ENCODE measurements at places on chromosomes 11 and 22. TPM values are rescaled to one million over a fixed set of nuclear protein-coding genes. Genes with fewer than 3 reads are reported as not detected.

Gene VWA5A
- total RNA-seq: 7.9 TPM

Gene CYP2D6
- 3.5 TPM for total RNA-seq

Gene FAM111B
- 1.6 TPM for total RNA-seq

Gene LTBP3
- 10.6 TPM for total RNA-seq

Gene THRSP
- total RNA-seq: not detected

Gene MAJIN
- total RNA-seq: not detected

Gene WNT11
- total RNA-seq: not detected

Gene CCDC87
- not detected for total RNA-seq

DNA sequence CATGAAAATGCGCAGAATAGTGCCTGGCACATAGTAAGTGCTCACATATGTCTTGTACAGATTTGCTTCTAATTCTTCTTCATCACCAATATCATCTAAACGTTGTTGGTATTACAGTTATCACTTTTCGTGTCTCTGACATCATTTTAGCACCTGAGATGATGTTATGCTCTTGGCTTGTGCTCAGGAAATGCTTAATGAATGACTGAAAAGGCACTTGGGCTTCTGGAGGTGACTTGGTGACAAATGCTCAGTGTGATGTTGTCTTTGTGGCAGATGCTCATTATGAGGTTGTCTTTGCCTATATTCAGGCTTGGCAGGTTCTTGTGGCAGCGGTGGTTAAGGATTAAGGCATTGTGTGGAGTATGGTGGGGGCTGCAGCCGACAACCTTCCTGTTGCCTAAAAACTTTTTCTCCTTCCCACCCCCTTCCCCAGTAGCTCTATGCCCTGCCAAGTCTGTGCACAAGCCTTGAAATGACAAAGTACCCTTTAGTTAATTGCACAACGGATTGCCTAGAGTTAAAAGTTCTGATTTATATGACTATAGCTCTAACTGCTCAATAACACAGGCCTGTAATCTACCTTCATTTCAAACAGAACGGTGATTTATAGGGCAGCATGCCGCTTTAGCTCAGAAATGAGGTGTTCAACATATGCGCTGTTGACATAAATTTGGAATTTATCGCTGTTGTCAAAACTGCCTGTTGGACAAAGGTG lies 82.5 kb downstream of the ZBTB16 start:
- no peak for DNase-seq

DNA sequence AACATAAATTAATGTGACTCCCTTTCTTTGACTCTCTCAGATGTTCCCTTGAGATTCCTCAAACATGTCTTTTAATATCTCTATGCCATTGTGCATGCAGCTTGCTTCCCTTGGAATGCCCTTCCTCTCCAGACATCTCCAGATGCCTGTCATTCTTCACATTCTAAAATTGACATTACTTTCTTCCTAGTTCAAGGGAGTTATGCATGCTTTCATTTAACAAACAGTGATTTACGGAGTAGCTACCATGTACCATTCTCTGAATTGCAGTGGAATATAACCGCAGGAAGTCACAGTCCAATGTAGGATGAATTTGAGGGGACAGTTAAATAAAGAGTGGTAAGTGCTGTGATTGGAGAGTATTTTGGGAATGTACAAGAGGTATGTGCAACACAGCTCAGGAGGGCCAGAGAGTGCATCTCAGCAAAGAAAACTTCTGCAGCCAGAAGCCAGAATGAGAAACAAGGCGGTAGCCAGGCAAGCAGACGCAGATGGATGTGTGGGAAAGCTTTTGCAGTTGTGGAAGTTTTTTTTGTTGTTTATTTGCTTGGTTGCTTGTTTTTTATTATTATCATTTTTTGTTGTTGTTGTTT lies 18.7 kb downstream of the MMP10 start:
- DNase-seq: no peak

DNA sequence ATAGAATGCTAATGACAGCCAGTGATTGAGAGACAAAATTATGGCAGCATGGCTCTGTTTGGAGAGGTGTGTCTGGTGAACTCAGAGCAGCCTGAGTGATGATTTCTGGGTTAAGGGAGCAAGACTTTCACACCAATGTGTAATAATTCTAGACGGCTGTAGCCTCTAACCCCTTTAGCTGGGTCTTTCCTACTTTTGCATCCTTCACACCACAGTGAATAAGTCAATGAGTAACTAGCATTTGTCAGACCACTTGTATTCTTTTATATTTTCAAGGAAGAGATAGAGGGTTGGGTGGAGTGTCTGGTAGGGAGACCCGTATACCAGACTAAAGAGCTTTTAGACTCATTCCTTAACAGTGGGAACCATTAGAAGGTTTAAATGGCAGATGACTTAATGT lies 50.4 kb downstream of the ATXN10 start:
- no peak for DNase-seq

- DNase-seq: no peak
These were observed 15.0 kb downstream of the SLC35E4 start for GRCh38 chr22:30650508-30651116.

DNA sequence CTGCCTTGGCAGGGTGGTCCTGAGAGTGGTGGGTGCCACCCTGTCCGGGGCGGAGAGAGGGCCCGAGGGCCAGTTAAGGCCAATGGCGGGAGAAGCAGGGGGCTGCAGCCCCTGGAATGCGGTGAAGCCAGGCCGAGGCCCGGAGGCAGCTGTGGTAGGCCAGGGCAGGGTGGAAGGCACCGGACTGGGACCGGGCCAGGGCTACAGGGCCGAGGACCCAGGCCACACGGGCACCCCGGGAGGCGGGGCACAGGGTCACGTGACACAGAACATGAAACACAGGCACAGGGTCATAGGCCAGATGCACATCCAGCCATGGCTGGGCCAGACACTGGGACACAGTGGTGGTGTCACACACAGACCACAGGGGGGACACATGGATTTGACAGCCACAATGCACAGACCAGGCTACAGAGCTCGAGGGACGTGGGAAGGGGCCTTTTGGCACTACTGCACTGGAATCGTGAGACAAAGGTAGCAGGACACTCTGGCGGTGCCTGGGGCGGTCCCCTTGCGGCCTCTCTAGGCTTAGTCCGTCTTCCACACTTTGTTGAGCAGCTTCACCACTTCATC lies 2.8 kb downstream of the SLC25A1 start:
- DNase-seq: no peak

DNA sequence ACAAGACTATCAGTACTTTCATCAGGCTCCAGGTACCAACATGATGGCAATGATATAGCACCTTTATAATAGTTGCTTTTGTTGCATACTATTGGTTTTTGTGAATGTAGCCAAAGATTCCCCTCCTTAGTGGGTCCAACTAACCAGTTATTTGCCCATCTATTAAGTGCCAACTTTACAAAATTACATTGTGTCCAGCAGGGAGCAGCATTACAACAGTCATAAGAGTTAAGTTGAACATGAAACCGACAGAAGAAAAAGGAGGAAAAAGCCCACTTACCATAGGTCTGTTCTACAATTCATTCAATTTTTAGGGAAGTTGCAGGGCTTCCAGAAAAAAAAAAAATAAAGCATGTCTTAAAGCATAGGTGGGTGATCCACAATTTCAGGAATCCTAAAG lies 21.6 kb downstream of the IMMP1L start:
- peak; percentile 52 for DNase-seq

DNA sequence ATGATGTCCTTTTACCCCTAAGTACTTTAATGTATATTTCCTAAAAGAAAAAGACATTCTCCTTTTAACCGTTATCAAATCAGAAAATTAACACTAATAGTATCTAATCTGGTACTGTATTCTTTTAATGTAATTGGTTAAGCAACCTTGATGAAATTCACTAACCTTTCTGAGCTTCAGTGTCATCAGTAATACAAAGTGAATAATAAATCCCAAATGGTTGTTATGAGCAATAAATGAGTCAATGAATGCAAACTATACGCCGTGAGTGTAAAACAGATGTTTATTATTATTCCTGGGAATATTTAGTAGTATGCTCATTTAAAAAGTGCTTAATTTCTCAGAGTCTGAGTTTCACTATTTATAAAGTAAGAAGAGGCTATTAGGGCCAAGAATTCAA lies 21.5 kb downstream of the UEVLD start:
- DNase-seq: no peak

GRCh38 chr11:14386081-14386480 lies 27.1 kb upstream of the RRAS2 start:
- DNase-seq: no peak

- DNase-seq: no peak
These were observed 18.5 kb upstream of the OR8G1 start for GRCh38 chr11:124222407-124222806.

- DNase-seq: no peak
These were observed 699.0 kb upstream of the LUZP2 start for GRCh38 chr11:23797624-23798419.

GRCh38 chr11:113806406-113806805 lies 26.8 kb downstream of the CLDN25 start:
- DNase-seq: peak; percentile 50

DNA sequence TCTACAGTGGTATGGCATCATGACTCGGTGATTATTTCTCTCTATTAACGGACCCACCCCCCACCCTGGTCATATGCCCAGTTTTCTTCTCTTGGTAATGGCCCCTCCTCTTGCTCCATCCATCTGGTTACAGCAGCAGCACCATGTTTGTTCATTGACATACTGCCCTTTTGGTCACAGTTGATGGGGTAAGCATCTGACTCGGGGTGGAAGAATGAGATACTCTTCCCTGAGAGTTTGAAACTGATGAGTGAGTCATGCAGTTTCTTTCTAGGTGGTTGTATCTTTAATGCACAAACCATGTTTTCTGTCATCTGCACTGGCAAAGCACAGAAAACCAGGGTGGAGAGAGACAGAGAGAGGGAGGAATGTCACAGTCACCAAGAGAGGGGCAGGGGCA lies 126.0 kb downstream of the SYN3 start:
- DNase-seq: no peak

GRCh38 chr11:65404210-65404609 lies 17.8 kb downstream of the FRMD8 start:
- no peak for DNase-seq

DNA sequence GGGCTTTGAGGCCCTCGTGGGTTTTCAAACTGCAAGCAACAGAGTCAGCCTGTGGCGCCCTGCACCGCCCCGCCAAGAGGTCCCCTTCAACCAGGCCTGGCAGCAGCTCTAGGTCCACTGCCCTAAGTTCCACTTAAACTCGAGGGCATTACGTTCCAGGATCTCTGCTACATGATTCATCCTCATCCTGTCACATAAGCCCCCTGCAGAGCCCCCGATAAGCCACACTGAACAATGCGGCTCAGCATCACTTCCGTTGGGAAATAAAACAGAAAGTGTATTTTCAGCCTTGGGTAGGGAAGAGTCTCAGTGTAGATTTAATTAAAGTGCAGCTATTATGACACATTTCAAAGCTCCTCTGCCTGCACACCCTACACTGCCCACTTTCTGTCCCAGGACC lies 24.6 kb downstream of the SULT4A1 start:
- DNase-seq: no peak

- DNase-seq: no peak
These were observed 31.7 kb downstream of the KIRREL3 start for GRCh38 chr11:126968915-126969314.

- no peak for DNase-seq
These were observed 7.4 kb upstream of the CXCR5 start for GRCh38 chr11:118876286-118876685.

DNA sequence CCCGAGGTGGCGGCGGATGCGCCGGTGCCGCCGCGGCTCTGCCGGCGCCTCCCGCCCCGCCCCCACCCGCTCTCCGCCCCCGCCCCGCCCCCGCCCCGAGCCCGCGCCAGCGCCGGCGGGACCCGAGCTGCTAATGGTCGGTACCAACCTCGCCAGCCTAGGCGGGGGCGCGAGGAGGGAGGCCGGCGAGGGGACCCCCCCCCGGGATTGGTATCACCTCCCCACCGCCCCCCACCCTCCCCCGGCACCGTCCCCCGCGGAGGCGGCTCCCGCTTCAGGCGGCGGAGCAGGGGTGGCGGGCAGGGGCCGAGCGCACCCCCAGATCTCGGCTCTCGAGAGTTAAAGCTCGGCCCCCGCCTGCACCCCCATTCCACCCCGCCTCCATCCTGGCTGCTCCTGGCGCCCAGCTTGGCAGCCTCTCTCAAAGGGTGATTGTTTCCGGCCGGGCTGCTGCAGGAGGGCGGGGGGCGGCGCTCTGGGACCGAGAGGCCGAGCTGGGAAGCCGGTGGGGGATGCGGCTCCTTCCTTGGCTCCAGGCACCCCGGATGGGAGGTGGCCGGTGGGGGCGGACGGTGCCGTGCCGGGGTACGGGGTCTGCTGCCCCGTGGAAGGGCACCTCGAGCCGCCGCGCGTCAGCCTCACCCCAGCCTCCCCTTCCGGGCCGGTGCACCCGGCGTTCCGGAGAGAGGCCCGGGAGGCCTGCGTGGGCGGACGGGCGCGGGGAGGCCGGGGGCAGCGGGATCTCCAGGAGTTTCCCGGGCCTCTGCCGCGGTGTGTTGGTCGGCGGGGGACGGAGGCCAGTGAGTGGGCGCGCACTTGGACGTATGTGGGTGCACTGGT lies at the start of gene B3GAT1:
TSS of gene B3GAT1 (minus strand) at position 40 of the 840 bp plus-strand sequence. CDS start 24,583 bp downstream, outside the sequence.
- no peak for DNase-seq

GRCh38 chr22:27574002-27574366 lies 227.6 kb downstream of the MN1 start:
- no peak for DNase-seq

All from MCF 10A (cell line).